Nasal cavity respiratory epithelium epithelial cell of viscerocranial mucosa (primary cell): ENCODE measurements at places on chromosomes 2 and 18. TPM values are rescaled to one million over a fixed set of nuclear protein-coding genes. Genes with fewer than 3 reads are reported as not detected.

The DSG4 gene
- total RNA-seq = under 0.01 TPM in 1 of 2 replicates, not detected in the other

The TTC39C gene
- 19.1 and 21.5 TPM in 2 replicates for total RNA-seq

The ST8SIA5 gene
- 0.07 TPM in 1 of 2 replicates, not detected in the other for total RNA-seq

The SALL3 gene
- not detected in 2 replicates for total RNA-seq

The LDLRAD4 gene
- 0.85 TPM in 1 of 2 replicates, not detected in the other for total RNA-seq

The SMAD7 gene
- total RNA-seq = 27.0 and 31.5 TPM in 2 replicates

The CTAGE1 gene
- total RNA-seq = under 0.01 TPM in 1 of 2 replicates, not detected in the other

The EN1 gene
- total RNA-seq = not detected in 2 replicates

The SERPINB13 gene
- total RNA-seq = 16.7 and 114 TPM in 2 replicates

The VAPA gene
- total RNA-seq = 235 and 419 TPM in 2 replicates

The IL1RL1 gene
- 3.0 and 53.3 TPM in 2 replicates for total RNA-seq

The G6PC2 gene
- not detected in 2 replicates for total RNA-seq

The CREG2 gene
- total RNA-seq = 0.68 and 3.1 TPM in 2 replicates

The TFPI gene
- total RNA-seq = 1.0 and 9.9 TPM in 2 replicates

The ABCB11 gene
- total RNA-seq = under 0.01 and 0.07 TPM in 2 replicates

The ACMSD gene
- not detected in 2 replicates for total RNA-seq

The CCBE1 gene
- 0.28 and 2.1 TPM in 2 replicates for total RNA-seq

The CLIP4 gene
- total RNA-seq = 128 and 164 TPM in 2 replicates

The SH3BP4 gene
- total RNA-seq = 35.2 and 48.0 TPM in 2 replicates

The CCDC141 gene
- not detected in 2 replicates for total RNA-seq

The ACVR1C gene
- total RNA-seq = 0.34 and 0.50 TPM in 2 replicates

The DNER gene
- 0.57 and 1.0 TPM in 2 replicates for total RNA-seq

The ANKRD12 gene
- total RNA-seq = 18.1 and 39.1 TPM in 2 replicates

The KCNK3 gene
- not detected in 2 replicates for total RNA-seq

The GAL3ST2 gene
- total RNA-seq = 0.36 TPM in 1 of 2 replicates, not detected in the other

The CNTNAP5 gene
- total RNA-seq = not detected in 2 replicates

The CXCR1 gene
- total RNA-seq = not detected in 2 replicates

The AGXT gene
- not detected in 2 replicates for total RNA-seq

The CIDEA gene
- total RNA-seq = 0.07 and 5.5 TPM in 2 replicates

The LIMS1 gene
- 57.4 and 106 TPM in 2 replicates for total RNA-seq

The TMEM37 gene
- 0.43 TPM in 1 of 2 replicates, not detected in the other for total RNA-seq

The TRAPPC12 gene
- total RNA-seq = 54.7 and 55.5 TPM in 2 replicates

The DPP10 gene
- total RNA-seq = 0.07 TPM in 1 of 2 replicates, not detected in the other

The ARHGAP25 gene
- total RNA-seq = 1.7 and 2.1 TPM in 2 replicates

The UPP2 gene
- not detected in 2 replicates for total RNA-seq

The ZNF804A gene
- total RNA-seq = not detected in 2 replicates

The AMER3 gene
- total RNA-seq = not detected in 2 replicates

The CCDC85A gene
- total RNA-seq = 0.07 TPM in 1 of 2 replicates, not detected in the other

The ASIC4 gene
- total RNA-seq = 0.34 TPM in 1 of 2 replicates, not detected in the other

The SATB2 gene
- total RNA-seq = 0.68 and 3.5 TPM in 2 replicates
